ENCODE measurements at places on chromosomes 6 and 20.
A peak's percentile ranks its signal among the peaks of the same experiment; 100 is the strongest.

- no peak for DNase-seq
These were observed 181.0 kb downstream of the CDKAL1 start for GRCh38 chr6:20715135-20715806.

- peak; percentile 81 for DNase-seq
These were observed 37.4 kb upstream of the FAM83C start for GRCh38 chr20:35329435-35330139.

- peak; percentile 71 for DNase-seq
These were observed 3.1 kb downstream of the B3GALT4 start for GRCh38 chr6:33279971-33280511.

- peak; percentile 81 for DNase-seq
These were observed 6.1 kb upstream of the PKIG start for GRCh38 chr20:44576297-44576696.

Measured in NAMALWA (cell line).